Activated CD4-positive, alpha-beta T cell treated with anti-CD3 and anti-CD28 coated beads, Interleukin-2, Interleukin-4, amounts not matched to agents 100 ng/mL and 50 ng/mL, durations not matched to agents 16 hours and 8 hours (primary cell): ENCODE measurements at places on chromosomes 13 and 19.

- no peak for DNase-seq
These were observed 132.7 kb upstream of the KL start for GRCh38 chr13:32883474-32883873.

GRCh38 chr19:50065938-50066337 is 40.1 kb downstream of the ZNF473 start:
- no peak for DNase-seq

GRCh38 chr13:99351772-99352171 is 44.6 kb upstream of the GPR183 start:
- peak; percentile 67 for DNase-seq

- DNase-seq = no peak
These were observed 136.7 kb downstream of the IRS2 start for GRCh38 chr13:109649713-109650112.

DNA sequence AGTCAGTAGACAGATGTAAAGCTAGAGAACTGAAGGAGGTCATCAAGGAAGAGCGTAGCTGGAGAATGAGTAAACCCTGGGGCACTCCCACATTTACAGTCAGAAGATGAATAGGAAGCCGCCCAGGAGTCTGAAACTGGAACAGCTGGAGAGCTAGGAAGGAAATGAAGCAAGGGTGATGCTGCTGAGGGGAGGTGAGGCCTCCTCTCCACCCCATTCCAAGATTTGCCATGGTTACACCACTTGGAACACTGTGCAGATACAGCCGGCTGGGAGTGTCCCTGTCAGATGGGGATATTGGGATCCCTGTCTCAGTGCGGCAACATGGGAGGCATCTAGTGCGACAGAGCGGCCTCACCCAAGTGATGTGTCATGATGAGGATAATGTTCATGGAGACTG is 51.8 kb upstream of the GPI start:
- DNase-seq = no peak

GRCh38 chr19:38335949-38336637 is 463 bp downstream of the CATSPERG start:
- peak; percentile 97 for DNase-seq

DNA sequence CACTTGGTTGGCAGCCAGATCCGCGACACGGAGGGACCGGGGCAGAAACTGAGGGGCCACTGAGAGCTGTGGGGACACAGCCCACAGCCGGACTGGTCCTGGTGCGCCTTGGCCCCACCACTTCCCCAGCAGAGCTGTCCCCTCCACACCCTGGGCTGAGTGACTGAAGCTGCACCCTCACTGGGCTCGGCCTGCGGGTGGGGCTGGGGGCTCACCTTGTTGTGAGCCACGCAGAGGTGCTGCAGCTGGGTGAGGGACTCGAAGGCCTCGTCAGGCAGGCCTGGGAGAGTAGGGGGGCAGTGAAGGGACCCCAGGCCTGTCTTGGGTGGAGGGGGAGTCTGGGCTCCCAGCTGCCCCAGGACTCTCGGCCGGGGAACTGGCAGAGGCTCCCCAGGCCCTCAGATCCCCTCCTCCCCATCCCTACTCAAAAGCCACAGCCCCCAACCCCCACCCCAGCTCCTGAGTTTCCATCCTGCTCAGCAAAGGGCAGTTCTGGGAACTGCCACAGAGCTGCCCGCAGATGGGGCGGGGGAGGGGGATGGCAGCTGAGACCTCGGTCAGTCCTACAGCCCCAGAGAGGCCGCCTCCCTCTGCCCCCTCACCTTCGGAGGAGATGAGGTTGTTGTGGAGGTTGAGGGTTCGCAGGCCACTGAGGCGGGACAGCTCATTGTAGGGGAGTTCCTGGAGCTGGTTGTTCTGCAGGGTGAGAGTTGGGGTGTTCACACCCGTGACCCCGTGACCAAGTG is 2.3 kb downstream of the PODNL1 start:
- no peak for DNase-seq

DNA sequence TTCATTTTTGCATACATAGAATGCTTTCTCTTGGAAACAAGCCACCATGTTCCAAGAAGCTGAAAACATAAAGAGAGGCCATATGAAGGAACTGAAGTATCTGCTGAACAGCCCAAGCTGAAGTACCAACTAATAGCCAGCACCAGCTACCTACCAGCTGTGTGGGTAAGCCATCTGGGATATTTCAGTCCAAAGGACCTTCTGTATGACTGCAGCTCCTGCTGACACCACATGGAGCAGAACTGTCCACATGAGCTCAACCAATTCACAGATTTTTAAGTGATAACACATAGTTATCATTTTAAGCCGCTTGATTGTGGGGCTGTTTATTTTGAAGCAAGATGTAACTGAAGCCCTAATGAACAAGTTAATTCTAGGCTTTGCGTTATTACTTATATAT is 621.1 kb upstream of the KLHL1 start:
- DNase-seq = no peak

DNA sequence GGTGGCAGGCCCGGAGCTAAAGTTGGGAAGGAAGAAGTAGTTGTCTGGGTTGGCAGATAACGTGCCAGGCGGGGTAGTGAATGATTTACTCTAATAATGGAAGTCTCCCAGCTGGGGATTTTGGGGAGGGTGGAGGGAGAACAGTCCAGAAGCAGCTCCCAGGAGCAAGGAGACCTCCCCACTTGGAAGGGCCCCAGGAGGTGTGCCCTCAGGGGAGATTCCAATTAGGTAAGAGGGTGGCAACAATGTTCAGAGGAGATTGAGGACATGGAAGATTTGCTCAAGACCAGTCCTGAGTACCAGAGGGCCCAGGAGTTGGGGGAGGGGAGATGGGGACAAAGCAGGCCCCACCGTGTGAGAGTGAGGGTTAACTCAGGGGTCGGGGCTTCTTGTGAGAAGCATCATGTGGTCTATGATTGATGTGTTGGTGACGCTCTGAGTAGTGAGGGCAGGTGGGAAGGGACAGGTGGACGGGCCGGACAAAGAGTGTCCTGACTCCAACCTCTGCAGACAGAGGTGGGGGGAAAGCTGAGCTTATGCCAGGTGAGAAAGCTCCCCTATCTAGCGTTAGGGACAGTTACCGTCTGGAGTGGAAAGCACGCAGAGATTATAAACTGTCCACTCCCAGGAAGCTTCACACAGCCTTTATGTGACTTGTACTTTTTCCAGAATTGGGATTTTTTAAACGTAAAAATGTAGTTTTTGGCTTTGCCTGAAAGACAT is 3.5 kb downstream of the SPINT2 start:
- no peak for DNase-seq

- no peak for DNase-seq
These were observed 1.4 kb downstream of the NLRP2 start for GRCh38 chr19:54967611-54968010.

GRCh38 chr13:30153545-30154426 is 153.6 kb downstream of the KATNAL1 start:
- DNase-seq = no peak

DNA sequence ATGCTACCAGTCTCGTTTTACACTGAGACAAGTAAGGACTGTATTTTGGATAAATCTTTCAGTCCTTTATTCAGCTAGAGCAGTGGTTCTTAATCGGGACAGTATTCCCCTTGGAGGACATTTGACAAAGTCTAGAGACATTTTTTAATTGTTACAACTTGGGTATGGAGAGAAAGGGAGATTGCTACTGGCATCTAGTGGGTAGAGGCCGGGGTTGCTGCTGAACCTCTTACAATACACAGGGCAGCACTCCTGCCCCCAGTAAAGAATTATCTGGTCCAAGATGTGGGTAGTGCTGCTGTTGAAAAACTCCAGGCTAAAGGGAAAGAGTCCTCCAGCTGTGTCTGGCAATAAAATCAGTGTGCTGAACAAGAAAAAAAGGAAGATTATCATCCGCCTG is 334.8 kb downstream of the SLC7A1 start:
- no peak for DNase-seq

DNA sequence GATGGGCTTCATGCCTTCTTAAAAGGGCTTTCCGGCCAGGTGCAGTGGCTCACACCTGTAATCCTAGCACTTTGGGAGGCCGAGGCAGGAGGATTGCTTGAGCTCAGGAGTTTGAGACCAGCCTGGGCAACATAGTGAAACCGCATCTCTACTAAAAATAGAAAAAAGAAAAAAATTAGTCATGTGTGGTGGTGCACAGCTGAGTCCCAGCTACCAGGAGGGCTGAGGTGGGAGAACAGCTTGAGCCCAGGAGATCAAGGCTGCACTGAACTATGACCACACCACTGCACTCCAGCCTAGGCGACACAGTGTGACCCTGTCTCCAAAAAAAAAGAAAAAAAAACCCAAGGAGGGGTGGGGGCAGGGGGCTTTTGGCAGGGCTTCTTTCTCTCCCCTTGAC is 7.2 kb downstream of the CARS2 start:
- DNase-seq = no peak

DNA sequence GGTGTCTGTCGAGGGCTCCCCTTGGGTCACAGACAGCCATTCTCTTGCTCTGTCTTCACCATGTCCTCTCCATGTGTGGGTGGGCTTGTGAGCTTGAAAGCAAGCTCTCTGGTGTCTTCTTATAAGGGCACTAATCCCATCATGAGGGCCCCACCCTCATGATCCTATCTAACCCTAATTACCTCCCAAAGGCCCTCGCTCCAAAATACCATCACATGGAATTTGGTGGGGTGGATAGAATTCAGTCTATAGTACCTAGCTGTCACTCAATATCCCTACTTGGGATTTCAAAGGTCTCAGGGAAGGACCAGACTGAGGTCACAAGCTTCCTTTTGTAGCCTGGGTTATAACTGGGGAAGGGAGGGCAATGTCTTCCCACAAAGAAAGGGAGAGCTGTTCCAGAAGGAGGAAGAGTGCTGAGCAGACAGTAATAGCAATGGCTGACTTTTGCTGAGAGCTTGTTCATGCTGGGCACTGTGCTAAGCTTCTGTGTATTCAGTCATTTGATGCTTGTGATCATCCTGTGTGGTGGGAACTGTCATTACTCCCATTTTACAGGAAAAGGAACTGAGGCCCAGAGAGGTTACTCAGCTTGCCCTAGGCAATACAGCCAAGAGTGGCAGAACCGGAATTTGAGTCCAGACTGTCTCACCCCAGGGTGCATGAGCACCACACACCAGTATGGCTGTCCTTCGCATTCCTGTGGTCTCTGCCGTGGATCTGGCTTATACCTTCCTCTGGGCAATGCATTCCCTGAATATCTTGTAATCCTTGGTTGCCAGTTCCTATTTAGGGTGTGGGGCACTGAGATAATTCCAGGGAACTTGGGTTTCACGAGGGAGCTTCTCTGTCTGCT is 8.2 kb downstream of the FXYD5 start:
- no peak for DNase-seq

GRCh38 chr13:36601186-36601585 is 72.6 kb upstream of the SERTM1 start:
- DNase-seq = no peak

DNA sequence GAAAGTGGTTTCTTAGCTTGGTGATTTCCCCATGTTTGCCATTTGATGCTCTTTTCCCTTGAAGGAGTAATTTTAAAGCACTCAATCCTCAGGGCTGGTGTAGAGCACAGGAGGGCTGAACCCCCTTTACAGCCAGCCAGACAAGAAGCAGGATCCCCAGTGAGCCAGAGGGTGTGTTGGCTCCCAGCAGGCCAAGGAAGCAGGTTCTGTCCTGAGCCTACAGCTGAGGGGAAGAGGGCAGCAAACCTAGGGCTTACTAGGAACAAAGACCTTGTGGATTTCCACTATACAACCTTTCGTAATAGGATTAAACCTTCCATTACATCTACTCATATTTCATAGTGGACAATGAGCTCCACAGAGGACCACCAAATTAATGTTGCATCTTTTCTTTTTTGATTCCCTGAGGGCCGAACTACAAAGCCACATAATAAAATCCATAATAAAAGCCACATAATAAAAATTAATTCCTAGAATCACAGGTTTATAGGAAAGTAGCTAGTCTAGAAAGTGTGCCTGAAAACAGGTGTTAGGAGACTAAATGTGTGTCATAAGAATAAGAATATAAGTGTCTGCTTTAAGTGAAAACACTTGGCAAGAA is 300.2 kb downstream of the DCLK1 start:
- no peak for DNase-seq

- DNase-seq = no peak
These were observed 151.7 kb downstream of the LHFPL6 start for GRCh38 chr13:39451301-39451700.

DNA sequence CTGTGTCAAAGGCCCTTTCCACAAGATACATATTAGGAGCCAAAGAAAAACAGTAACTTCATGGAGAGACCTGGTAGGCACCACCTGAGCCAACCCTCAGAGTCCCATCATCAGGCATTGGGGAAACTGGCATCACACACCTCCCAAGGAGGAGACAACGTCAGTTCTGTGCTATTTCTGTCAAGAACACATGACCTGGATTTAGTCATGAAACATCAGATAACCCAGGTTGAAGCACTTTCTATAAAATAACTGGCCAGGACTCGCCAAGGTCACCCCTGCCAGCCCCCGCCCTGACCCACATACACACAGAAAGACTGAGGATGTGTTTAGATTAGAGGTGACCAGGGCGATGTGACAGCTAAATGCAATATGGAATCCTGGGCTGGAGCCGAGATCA is 35.6 kb downstream of the COL4A1 start:
- DNase-seq = no peak

- no peak for DNase-seq
These were observed 2.8 kb downstream of the GFY start for GRCh38 chr19:49427855-49428546.

- no peak for DNase-seq
These were observed 13.9 kb downstream of the MPND start for GRCh38 chr19:4357095-4357797.
